ENCODE measurements at places on chromosomes 3 and 15. TPM values are rescaled to one million over a fixed set of nuclear protein-coding genes. Genes with fewer than 3 reads are reported as not detected.

Gene ACSBG1
- 0.18 TPM for polyA plus RNA-seq

Gene MUSTN1
- polyA plus RNA-seq: 169 TPM

GRCh38 chr3:16697443-16698147 is 92.4 kb upstream of the DAZL start:
- DNase-seq: no peak

DNA sequence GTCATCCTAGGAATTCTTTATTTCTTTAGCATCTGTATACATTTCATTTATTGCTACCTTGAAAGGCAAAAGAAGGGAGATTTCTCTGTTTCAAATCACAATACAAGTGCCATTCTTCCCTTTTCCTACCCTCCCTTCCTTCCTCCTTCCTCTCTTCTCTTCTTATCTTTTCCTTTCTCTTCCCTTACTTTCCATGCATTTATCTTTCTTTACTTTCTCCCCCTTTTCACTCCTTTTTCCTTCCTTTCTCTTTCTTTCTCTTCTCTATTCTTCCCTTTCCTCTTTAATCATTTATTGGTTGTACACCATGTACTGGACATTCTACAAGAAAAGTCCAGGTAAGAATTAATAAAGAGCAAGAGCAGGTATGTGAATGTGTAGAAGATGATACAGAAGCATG is 251.0 kb upstream of the PEX5L start:
- DNase-seq: no peak

- no peak for DNase-seq
Measured at GRCh38 chr3:178628037-178628436, 91.8 kb downstream of the KCNMB2 start.

DNA sequence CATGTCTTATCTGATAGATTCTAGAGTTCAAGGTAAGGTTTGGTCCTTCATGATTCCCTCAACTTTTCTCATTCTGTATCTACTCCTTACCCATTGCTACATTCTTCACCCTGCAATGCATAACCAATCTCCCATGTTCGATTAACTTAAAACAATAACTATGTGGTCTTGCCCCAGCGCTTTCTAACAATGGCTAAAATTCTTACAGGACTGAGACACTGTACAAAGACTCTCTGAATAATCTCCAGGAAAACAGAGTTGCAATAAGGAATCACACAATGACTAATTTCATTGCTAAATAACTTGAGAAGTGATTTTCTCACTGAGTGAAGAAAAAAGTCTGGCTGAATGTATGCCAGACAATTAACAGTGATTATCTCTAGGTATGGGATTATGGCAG is 69.6 kb upstream of the FAM174B start:
- DNase-seq: no peak

- DNase-seq: no peak
Measured at GRCh38 chr15:47743385-47743784, 26.1 kb downstream of the SEMA6D start.

Data from forelimb muscle (tissue), 1 donor.